Activated CD4-positive, alpha-beta T cell treated with anti-CD3 and anti-CD28 coated beads, Interleukin-2, amount 50 U/mL, for 24 hours (primary cell): ENCODE measurements at places on chromosomes 12 and 14.

- DNase-seq, result no peak
These were observed 101.2 kb upstream of the LRFN5 start for GRCh38 chr14:41505491-41505890.

DNA sequence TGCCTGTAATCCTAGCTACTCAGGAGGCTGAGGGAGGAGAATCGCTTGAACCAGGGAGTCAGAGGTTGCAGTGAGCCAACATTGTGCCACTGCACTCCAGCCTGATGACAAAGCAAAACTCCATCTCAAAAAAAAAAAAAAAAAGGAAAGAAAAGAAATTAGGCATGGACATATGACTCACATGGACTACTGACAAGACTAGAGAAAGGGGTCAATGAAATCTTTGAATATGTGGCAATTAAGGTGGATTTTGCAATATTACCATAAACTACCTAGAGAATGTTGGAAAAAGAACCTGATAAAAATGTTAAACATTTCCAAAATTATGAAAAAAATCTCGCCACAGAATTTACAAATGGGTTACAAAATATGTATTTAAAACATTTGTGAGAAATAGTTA lies 873.6 kb downstream of the C12orf50 start:
- no peak for DNase-seq

GRCh38 chr14:71729596-71729995 lies 202.6 kb upstream of the RGS6 start:
- no peak for DNase-seq

GRCh38 chr14:59336098-59336497 lies 129.1 kb downstream of the GPR135 start:
- no peak for DNase-seq

GRCh38 chr12:114272605-114273004 lies 133.3 kb downstream of the TBX5 start:
- no peak for DNase-seq

- peak; percentile 33 for DNase-seq
These were observed 41.2 kb upstream of the CRY1 start for GRCh38 chr12:107134558-107134957.

GRCh38 chr12:63457857-63458256 lies 210.4 kb downstream of the DPY19L2 start:
- DNase-seq, result no peak

DNA sequence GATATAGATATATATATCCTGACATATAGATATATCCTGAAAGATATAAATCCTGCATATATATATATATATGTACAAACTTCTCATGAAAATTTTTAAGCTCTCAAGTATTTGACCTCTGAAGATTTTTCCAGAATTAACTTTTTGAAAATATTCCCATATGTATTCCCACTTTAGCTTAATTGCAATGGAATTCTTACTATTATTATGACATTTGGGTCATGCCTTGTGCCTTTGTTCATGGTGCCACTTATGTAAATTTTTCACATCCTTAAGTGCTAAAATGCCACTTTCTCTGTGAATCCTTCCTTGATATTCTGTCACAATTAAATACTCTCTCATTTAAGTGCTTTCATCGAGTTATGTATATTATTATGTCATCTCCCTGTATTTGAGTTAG lies 398.2 kb upstream of the SEL1L start:
- DNase-seq, result no peak

GRCh38 chr12:80861641-80862378 lies 75.9 kb downstream of the LIN7A start:
- no peak for DNase-seq

- no peak for DNase-seq
These were observed 5.3 kb downstream of the NTF3 start for GRCh38 chr12:5437182-5437583.

GRCh38 chr12:105481392-105482300 lies 151.2 kb downstream of the C12orf75 start:
- DNase-seq, result no peak

GRCh38 chr14:50978888-50979287 lies 34.6 kb upstream of the PYGL start:
- DNase-seq, result no peak

- DNase-seq, result no peak
These were observed 210.9 kb downstream of the LRFN5 start for GRCh38 chr14:41817626-41818025.

- DNase-seq, result no peak
These were observed 567.2 kb downstream of the SNAPC1 start for GRCh38 chr14:62329427-62329826.

GRCh38 chr14:30482276-30482675 lies 76.7 kb upstream of the G2E3 start:
- no peak for DNase-seq

DNA sequence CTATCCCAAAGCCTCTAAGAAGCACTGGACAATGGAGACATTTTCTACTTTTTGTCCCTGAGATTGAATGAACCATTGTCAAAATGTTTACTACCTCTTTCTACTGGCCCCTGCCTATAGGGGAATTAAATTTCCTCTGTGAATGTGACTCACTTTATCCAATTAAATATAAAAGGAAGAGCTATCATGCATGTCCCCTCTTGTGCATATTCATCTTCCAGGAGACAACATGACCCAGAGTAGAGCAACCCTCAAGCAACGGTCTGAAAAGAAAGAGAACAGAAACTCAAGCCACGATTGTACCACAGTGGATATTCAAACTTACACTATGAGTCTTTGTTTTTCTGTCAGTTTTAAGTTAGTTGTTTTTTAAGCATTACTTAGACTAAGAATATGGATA lies 938.4 kb upstream of the ATXN7L3B start:
- no peak for DNase-seq

- DNase-seq, result no peak
These were observed 218.8 kb downstream of the BTG1 start for GRCh38 chr12:91926848-91927247.

DNA sequence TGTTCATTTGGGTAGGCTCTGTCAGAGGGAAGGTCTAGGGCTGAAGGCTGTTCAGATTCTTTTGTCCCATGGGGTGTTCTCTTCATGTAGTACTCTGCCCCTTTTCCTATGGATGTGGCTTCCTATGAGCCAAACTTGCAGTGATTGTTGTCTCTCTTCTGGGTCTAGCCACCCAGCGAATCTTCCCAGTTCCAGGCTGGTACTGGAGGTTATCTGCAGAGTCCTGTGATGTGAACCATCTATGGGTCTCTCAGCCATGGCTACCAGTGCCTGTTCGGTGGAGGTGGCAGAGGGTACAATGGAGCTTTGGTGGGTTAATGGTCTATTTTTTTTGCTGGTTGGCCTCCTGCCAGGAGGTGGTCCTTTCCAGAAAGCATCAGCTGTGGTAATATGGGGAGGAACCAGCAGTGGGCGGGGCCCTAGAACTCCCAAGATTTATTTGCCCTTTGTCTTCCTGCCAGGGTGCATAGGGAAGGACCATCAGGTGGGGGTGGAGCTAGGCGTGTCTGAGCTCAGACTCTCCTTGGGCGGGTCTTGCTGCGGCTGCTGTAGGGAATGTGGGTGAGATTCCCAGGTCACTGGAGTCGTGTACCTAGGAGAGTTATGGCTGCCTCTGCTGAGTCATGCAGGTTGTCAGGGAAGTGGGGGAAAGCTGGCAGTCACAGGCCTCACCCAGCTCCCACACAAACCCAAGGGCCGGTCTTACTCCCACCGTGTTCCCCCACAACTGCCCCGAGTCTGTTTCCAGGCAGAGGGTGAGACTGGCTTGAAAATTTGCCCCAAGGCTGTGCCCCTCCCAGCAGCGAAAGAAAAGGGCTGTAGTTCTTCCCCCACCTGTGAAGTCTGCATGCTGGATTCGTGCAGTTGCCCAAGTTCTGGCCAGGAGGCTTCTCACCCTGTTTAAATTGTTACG lies 17.5 kb downstream of the MTRFR start:
- DNase-seq, result no peak

DNA sequence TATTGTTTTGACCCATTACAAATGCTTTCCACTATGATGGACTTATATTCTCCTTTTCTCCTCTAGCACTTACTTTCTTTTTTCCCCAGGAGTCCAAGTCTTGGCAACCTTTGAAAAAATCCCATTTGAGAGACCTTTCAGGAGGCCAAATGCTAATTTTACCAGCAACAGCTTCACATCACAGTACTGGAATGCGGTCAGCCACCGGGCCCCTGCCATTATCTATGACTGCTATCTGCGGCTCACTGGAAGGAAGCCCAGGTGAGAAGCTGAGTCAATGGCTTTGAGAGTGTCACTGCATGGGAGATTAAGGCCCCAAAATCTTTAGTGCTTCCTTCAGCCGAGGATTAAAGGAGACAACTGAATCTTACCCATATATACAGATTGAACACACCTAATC lies 64.2 kb downstream of the ERGIC2 start:
- no peak for DNase-seq

DNA sequence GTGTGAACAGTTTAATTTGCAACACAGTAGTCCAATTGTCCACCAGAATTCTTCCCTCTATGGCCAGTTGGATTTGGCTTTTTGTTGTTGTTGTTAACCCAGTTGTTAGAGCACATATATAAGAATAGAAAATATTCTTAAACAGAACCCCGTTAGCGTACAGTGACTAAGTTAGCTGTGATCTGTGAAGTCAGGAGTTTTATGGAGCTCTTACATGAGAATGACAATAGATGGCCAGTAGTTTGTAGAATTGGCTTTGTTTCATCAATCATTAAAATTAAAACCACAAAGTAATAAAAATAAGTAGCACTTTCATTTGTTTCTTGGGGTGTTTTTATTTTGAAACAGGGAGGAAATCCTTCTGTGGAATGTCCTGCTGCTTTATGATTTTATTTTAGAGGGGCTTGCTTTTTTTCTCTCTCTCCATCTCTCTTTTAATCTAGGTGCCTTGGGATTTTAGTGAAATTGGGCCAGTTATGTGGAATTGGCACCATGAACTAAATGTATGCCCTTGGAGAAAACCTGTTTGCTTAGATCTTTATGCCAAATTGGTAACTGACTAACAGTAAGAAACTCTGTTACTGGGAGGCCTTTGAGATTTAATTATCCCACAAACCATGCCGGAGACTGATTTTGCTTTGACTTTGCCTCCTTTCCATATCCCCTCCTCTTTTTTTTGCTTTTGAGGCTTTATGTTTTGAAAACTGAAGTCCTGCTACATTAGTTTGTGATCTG lies 22.9 kb downstream of the FBXW8 start:
- DNase-seq, result no peak

DNA sequence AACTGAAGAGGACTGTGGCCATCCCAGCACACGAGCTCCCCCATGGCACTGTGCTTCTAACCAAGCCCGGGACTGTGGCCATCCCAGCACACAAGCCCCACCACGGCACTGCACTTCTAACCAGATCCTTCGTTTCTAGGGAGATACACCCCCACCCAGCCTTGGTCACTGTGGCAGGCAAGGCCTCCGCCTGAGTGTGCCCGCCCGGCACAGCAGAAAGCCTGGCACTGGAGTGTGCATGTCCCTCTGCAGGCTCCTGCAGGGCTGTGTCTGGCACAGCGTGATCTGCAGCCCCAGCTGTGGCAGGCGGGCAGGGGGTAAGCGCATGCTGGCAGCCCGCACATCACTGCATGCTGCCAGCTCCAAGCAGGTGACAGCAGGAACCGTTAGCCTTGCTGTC lies 49.8 kb downstream of the CCDC85C start:
- no peak for DNase-seq

DNA sequence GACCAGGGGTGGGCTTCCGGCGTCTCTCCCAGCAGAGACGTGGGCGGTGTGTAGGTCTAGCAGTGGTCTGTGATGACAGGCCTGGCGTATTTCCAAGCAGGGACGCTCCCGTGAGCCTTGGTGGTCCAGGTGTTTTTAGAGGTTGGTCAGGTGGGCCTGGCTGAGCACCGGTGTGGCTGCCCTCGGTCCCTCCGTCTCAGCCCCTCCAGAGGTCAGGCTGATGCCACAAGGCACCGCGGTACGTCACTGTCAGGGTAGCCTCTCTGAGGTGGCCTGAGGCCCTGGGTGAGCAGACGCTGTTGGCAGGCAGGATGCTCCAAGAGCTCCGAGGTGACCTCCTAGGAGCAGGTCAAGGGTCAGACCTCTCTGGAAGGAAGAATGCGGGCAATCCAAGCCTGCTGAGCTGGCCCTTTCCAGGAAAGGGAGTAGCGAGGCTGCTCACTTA lies 13.6 kb downstream of the MTA1 start:
- no peak for DNase-seq

DNA sequence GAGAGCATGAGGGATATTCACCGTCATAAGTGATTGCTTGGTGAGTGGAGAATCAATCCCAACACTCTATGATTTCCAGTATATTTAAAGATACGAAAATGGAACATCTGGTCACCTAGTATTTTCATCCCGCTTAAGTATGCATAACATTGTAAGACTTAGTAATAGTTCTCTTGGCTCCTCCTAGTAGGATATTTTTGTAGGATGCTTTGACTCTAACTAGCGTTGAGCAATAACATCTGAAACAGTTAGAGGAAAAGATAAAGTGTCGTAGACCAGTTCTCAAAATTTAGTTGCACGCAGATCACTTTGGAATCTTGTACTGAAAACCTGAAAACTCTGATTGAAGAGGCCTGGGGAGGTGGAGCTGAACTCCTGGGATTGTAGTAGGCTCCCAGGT lies 7.6 kb downstream of the SAMD4A start:
- DNase-seq, result no peak
